ENCODE measurements at places on chromosomes 5 and 9. TPM values are rescaled to one million over a fixed set of nuclear protein-coding genes. Genes with fewer than 3 reads are reported as not detected.
A peak's percentile ranks its signal among the peaks of the same experiment; 100 is the strongest.

Gene SLC34A1
- total RNA-seq: not detected

Gene ARHGEF39
- total RNA-seq: 5.2 TPM

Gene GABRB2
- 1.3 TPM for total RNA-seq

Gene PCDHGC5
- 0.75 TPM for total RNA-seq

Gene APBA1
- total RNA-seq: 11.9 TPM

Gene FAM200C
- total RNA-seq: 1.3 TPM

Gene ISCA1
- 26.6 TPM for total RNA-seq

- no peak for DNase-seq
Measured at GRCh38 chr5:157477814-157478494, 17.9 kb downstream of the NIPAL4 start.

- DNase-seq: no peak
Measured at GRCh38 chr9:109241207-109241606, 74.2 kb upstream of the FRRS1L start.

DNA sequence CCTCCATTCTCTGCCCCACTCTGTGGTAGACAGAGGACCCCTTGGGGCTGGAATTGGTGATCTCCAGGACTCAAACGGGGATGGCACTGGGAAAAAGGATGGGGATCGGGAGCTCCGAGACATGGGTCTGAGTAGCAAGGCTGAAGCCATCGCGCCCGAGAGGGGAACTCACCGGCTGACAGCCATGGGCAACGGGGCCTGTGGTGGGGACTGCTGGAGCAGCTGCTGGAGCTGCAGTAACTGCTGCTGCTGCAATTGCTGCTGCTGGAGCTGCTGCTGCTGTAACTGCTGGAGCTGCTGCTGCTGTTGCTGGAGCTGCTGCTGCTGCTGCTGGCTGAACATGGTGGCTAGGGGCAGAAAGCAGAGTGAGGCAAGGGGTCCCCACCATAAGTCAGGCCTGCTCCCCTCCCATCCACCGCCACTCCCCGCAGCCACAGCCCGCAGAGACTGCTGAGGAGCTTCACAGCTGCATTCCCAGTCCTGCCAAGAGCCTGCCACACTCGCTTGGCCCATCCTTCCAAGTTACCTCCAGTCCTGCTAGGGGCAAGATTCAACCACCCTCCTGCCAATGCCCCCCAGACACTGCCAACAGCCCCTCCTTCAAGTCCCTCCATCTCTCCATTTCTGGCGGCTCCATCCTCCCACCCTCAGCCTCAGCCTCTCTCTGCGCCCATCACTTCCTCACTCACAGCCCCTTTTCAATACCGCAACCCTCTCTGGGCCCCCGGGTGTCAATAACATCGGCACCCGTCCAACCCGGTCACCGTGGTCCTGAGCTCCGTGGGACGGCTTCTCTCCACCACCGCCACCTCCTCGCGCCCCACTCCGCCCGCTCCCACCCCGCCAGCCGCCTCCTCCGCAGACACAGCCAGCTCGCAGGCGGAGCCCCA is 611 bp downstream of the CIZ1 start:
- DNase-seq: no peak

DNA sequence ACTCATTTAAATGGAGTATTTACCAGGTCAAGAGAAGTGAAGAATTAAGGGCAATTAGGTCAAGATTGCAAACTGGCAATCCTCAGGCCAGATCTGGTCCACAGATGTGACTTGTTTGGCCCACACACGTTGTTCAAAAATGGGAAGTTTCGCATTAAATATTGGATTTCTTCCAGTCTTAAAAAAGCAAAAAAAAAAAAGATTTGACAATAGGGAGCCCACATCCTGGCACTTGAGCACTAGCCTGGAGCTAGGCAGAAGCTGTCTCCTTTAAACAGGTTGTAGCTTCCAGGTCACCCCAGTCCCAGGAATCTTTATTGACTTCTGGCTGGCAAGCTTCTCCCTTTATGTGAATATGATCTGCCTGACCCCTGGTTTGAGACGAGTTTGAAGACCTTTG is 520.4 kb downstream of the RAB3C start:
- no peak for DNase-seq

DNA sequence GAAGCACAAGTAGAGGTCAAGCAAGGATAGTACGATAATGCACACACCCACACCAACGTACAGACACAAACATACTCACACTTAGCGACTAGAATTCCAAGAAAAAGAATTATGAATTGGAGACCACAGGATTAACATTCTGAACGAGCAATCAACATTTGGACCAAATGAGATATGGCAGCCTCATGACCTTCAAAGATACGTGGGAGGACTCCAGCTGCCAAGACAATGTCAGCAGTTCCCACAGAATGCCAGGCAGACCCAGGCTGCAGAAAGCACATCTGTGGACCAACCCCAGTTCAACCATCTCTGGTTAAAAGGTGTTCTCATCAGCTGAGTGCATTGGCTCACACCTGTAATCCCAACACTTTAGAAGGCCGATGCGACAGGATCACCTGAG is 187.6 kb upstream of the GRAMD2B start:
- no peak for DNase-seq

GRCh38 chr5:86570427-86571083 is 47.2 kb upstream of the COX7C start:
- no peak for DNase-seq

DNA sequence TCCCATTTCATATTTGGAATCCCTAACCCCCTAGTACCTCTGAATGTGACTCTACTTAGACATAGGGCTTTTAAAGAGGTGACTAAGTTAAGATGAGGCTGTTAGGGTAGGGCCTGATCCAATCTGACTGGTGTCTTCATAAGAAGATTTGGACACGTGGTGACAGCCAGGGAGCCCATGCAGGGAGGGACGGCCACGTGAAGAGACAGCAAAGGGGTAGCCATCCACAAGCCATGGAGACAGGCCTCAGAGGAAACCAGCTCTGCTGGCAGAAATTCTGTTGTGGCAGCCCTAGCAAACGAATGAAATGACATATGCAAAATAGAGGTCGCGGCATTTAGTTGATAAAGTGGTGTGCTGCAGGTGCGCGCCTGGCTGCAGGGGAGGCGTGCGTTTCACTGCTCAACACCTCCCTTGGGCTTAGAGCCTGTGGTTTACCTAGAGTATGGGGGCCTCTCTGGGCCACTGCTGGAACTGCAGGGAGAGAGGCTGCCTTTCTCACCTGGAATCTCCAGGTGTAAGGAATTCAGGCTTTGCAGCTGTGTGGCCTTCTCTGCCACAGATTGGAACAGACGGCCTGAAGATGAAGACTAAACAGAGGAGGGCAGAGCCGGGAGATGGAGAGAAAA is 7.1 kb upstream of the AFAP1L1 start:
- DNase-seq: peak; percentile 38

- no peak for DNase-seq
Measured at GRCh38 chr9:122126331-122127261, 33.0 kb downstream of the NDUFA8 start.

DNA sequence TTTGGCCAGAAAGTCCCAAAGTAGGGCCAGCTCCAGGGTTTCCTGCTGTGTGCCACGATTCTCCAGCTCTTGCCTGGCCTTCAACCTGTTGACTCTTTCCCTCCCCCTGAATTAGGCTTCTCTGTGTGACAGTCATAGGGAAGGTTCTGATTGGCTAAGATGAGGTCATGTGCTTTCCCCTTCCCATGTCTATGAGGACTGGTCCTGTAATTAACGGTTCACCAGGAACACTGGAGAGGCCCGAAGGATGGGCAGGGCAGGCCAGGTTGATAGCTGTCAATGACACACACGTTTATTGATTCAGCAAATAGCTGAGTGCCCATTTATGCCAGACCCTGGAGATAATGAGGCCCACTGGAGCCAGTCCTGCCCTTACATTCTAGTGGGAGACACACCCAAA is 9.0 kb upstream of the PRR7 start:
- DNase-seq: no peak

- DNase-seq: no peak
Measured at GRCh38 chr9:126942399-126942798, 27.8 kb downstream of the RALGPS1 start.

GRCh38 chr5:173795601-173796000 is 92.5 kb upstream of the CPEB4 start:
- peak; percentile 52 for DNase-seq

DNA sequence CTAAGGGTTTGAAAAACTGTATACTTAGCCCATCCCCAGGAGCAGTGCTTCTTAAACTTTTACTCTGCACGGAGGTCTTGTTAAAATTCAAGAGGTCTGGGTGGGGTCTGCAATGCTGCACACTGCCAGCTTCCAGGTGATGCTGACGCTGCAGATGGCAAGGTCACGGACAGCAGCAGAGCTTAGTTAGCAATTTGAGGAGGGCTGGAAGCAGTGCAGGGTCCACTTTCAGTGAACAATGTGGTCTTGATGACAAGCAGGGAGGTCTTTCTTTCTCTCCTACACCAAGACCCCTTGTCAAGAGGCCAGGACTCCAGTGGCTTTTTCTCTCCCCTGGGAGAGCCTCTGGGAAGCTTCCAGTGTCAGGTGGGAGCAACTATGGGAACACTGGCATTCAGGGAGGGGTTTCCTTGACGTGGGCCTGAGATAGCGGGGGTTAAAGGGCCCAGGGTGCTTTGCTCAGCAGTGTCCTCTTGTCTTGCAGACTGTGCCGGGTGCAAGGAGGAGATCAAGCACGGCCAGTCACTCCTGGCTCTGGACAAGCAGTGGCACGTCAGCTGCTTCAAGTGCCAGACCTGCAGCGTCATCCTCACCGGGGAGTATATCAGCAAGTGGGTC is 65.0 kb upstream of the AFAP1L1 start:
- DNase-seq: no peak

Measured in left colon (tissue), 2 donors.